ENCODE measurements at places on chromosomes 11 and 22. TPM values are rescaled to one million over a fixed set of nuclear protein-coding genes. Genes with fewer than 3 reads are reported as not detected.
A peak's percentile ranks its signal among the peaks of the same experiment; 100 is the strongest.

DNA sequence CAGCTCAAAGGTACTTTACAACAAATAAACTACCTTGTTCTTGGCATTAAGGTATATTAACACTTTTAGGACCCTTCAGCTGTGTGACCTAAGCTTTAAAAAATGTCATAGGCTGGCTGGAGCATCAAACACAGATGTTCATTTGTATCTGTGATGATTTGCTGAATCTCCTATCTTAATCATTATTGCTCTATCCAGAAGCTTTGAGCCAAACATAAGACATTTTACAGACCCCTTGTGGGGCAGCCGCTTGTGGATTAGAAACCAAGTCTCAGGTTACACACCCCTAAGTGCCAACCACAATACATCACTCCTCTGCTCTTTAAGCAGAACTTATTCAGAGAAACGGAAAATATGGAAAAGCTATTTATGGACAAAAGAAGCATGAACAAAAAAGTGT, 394.2 kb upstream of the CCDC90B start:
- no peak overlapping the region for H3K27ac ChIP-seq
- H3K4me1 ChIP-seq = no peaks in the 10 kb centered on the region
- H3K4me3 ChIP-seq = no peak overlapping the region
- H3K36me3 ChIP-seq = no peaks in the 10 kb centered on the region
- no peaks in the 10 kb centered on the region for H3K27me3 ChIP-seq
- DNase-seq = no peak

DNA sequence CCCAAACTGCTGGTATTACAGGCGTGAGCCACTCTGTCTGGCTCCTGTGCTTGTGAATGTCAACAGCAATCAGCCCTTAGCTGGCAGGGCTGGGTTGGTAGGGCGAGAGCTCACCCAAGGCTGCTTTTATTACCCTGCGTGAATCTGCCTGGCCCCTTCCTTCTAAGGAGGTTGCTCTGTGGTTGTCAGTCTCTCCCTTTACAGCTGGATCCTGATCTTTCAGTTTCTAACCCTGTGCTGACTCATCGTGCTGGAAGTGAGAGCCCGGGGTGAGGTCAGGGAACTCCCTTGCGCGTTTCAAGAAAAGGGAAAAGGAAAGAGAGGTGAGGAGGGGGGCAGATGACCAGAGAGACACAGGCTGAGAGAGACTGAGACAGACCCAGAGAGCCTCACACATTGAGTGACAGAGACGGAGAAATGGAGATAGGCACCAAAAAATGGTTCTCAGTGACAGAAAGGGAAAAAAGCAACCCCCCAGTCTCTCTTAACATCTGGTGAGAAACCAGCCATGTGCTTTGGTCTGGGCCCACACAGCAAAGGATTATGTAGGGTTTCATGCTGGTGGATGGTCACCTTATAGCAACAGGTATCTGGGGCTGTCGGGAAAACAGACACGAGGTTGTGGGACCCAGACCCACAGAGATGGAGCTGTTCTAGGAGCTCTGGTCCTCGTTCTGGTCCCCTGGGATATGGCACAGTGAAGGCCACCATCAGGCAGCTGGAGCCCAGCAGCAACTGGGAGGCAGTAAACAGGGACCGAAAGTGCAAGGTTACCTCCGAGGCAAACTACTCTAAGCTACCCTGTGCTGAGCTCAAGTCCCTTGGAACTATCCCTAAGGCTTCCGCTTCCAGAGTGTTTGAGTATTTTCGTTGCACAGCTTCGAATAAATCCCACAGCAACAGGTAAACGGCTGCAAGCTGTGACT, 2.5 kb downstream of the TCN2 start:
- no peaks in the 10 kb centered on the region for H3K27me3 ChIP-seq
- DNase-seq = peak; percentile 76
- H3K27ac ChIP-seq = peak overlapping the region; percentile 54
- H3K4me1 ChIP-seq = peaks cover 13% of the 10 kb centered on the region

- no peak overlapping the region for H3K4me3 ChIP-seq
- no peak overlapping the region for H3K27ac ChIP-seq
- no peaks in the 10 kb centered on the region for H3K27me3 ChIP-seq
- no peaks in the 10 kb centered on the region for H3K36me3 ChIP-seq
- DNase-seq = no peak
Measured at GRCh38 chr22:48042621-48043395, 1280.4 kb downstream of the TBC1D22A start.

DNA sequence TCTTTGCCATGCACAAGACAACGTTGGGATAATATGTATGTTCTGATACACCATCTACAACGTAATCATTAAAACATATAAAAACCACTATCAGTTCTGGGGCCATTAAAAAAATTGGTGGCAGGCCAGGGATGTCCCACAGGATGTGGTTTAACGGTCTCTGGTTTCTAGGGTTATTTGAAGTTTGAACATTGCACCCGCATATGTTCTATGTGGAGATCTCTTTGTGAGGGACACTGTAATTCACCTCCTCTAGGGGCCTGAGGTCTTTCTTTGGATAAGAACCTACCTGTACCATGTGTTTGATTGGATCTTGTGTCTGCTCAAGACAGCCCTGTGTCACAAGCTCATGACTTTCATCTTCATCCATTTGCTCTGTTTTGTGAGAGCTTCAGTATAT, 73.2 kb downstream of the GGTLC2 start:
- H3K4me1 ChIP-seq = no peaks in the 10 kb centered on the region
- no peaks in the 10 kb centered on the region for H3K27me3 ChIP-seq
- DNase-seq = no peak
- no peak overlapping the region for H3K27ac ChIP-seq
- H3K4me3 ChIP-seq = no peak overlapping the region

DNA sequence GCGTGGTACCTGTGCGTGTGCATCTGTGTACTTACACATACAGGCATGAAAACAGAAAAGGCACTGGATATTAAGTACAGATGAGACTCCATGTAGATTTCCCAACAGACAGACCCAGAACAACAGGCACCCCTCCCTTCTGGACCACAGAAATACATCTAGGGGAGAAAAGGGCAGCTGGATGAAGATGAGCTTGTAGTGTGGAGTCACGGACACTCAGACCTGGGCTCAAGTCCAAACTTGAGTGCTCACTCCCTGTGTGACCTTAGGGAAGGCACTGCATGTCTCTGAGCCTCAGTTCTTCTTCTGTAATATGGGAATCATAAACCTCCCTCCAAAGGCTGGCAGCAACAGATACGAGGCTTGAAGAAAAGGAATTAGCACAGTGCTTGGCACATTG, 108.9 kb downstream of the GALNT18 start:
- H3K4me3 ChIP-seq = no peak overlapping the region
- no peak overlapping the region for H3K27ac ChIP-seq
- no peaks in the 10 kb centered on the region for H3K36me3 ChIP-seq
- H3K4me1 ChIP-seq = peaks cover 3% of the 10 kb centered on the region

CDC42EP2 gene
- total RNA-seq = 20.6 TPM

DUSP18 gene
- total RNA-seq = 0.21 TPM
